ENCODE measurements at places on chromosomes 5 and 9.

DNA sequence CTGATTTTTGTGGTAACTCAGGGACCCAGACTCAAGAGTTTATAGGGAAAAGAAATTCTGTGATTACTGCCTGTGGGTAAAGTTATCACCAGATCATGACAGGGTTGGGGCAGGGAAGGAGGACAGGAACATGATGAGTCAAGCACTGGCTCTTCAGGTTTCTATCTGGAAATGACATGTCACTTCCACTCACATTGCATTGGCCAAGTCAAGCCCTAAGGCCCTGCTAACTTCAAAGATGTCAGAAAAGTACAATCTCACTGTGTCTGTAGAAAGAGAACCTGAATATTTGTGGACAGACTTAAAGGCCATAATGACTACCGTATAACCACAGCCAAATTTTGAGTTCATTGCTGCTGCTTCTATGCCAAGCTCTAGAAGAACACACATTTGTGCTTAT lies 187.7 kb downstream of the TLE4 start:
- no peak for DNase-seq

DNA sequence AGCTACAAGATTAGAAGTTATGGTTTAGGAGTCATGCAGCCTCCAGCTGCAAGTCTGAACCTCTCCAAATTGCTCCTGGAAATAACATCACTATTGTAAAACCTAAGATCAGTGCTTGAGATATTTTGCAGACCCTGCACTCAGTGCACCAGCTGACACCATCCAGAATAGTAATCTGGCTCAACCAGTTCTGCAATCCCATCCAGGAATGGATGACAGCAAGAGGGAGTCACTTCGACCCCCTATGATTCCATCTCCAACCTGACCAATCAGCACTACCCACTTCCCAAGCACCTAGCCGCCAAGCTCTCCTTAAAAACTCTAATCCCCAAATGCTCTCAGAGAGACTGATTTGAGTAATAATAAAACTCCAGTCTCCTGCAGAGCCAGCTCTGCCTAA lies 37.9 kb upstream of the NR4A3 start:
- no peak for DNase-seq

DNA sequence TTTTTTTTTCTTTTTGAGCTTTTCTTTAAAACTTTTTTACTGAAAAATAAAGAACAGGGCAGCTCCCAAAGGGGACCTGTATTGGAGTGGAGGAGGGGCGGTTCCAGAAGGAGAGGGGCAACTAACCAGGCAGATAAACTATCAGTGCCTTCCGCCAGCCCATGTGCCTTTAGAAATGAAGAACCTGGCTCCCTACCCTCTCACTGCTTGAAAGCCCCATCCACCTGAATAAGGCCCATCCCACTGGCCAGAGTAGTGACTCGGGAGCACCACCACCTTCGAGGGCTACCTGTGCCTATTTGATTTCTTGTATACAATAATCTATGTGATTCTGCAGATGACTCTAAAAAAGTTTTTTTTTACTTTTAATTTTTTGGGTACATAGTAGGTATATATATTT lies 276.7 kb downstream of the PSAT1 start:
- DNase-seq: no peak

DNA sequence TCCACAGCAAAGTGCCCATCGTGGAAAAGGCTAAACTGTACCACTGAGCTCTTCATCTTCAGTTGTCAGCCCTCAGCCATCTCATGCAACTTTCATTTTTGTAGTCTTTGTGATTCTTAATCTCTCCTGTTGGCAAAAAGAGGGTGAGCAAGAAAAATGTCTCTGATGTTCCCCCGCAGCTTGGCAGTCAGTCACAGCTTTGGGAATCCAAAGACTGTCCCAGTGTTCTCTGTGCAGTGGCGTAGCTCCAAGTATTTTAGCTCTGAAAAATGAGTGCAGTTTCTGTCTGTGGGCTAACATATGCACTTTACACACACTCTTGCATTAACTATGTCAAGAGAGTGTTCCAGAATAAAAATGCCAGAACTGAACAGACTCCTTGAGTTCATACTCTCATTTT lies 372.2 kb downstream of the TMEM232 start:
- no peak for DNase-seq

DNA sequence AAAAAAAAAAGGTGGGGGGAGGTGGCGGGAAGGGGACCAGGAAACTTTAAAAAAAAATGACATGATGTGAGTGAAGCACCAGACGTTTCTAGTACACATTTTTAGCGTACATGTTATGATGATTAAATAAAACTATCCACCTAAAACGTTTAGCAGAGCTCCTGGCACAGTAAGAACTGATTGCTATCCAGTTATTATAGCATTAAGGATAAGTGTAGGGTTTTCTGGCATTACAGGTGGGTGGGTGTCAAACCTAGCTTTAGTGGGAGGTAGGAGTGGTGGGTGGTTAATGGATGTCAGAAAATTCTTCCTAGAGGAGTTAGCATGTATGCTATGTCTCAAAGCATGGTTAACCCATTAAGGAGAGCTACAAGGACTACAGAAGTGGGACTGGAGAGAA lies 2329.5 kb downstream of the MAT2B start:
- DNase-seq: no peak

DNA sequence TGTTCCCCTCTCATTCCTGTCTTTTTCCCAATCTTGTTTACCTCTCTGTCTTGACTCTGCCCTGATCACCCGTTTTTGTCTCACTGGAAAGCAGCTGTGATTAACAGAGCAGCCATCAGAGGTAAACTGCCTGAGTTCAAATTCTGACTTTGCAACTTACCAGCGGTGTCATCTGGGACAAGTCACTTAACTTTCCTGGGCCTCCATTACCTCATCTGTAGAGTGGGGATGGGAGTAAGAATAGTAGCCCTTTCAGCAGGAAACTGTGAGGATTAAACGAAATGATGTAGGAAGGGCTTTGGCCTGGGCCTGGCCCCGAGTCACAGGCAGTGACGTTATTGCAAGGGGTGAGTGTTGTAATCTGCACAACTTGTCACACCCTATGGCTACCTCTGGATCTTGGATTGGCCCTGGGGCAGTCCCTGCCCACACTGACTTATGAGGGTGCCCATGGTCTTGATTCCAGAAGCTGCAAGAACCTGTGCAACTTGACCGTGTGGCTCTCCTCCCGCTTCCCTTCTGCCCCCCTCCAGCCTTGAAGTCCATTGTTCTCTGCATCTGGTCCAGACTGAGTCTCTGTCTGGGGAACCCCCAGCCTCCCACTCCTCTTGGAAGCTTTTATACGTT lies 657 bp upstream of the PCDH12 start:
- no peak for DNase-seq

GRCh38 chr9:108793573-108793972 lies 62.2 kb downstream of the ACTL7B start:
- no peak for DNase-seq

- DNase-seq: no peak
Measured at GRCh38 chr5:59416026-59416425, 477.5 kb downstream of the PDE4D start.

- DNase-seq: no peak
Measured at GRCh38 chr5:168128111-168128510, 163.3 kb upstream of the WWC1 start.

DNA sequence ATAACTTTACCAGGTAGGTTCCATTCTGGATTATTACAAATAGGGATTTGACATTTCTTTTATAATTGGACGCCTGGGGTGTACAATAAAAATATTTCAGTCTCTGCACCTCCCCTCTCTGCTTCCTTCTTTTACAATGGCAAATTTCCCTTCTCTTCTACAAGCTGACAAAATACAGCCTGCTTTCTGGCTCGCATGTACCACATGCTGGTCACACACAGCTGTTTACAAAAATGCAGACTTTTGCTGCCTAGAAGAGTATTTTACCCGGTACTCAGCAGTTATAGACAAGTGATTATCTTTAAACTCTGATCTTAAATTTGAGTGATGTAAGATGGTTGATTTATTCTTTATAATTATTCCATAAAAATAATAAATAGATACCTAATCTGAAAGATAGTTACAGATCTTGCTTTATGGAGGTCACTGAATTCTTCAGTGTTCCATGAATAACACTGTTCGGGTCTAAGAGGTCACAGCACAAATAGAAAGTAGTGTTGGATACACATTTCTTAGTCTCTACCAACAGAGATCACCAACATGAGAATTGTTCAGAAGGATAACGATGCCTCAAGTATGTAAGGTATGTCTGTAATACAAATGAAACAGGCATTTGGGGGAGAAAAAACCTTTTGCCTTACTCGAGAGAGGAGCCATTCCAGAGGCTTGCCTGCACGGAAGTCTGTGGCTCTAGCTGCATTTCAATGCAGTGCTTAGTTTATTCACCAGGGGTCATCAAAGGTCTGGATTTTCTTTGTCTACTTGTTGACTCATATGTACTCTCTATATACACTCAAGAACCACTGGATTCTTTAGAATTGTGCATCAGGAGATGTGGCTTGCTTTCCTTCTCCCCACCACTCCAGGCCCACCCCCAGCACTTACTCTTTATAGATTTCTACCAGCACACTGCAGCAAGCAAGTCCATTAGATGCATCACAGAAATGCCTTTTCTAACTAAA lies 206.6 kb upstream of the RFX3 start:
- DNase-seq: peak; percentile 74

DNA sequence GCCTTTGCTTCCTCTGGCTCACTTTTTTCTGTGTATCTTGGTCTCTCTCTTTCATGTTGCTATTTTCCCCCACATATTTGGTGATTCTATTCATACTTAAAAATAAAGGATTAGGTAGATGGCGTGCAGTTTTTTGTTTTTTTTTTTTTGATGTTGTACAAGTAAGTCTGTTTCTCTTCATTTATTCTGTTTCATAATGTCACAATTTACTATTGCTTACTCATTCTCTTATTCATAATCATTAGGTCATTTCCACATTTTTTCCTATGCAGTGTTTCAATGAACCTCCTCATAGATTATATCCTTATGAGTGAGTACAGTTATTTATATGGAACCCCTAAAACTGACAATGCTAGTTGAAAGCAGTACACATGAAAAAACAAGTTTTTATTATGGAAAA lies 136.3 kb downstream of the APBA1 start:
- DNase-seq: no peak

- DNase-seq: no peak
Measured at GRCh38 chr5:32964261-32964660, 253.1 kb downstream of the NPR3 start.

- no peak for DNase-seq
Measured at GRCh38 chr9:89597711-89598362, 7.0 kb upstream of the GADD45G start.

DNA sequence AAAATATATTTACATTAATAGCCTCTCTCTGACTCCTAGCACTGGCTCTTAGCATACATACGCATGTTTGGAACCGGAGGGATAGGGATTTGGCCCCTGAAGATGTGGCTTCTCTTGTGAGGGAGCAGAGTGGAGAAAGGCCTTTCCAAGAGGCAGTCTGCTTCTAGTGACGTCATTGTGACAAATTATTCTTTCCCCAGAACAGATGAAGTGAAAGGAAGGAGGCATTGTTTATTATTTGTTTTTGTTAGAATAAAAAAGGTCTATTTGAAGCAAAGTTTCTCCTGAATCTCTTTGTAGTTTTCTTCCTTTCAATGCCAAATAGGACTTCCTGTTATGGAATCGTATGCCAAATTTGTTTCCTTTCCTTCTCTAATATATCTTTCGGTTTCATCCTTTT lies 361.6 kb downstream of the ICE1 start:
- DNase-seq: no peak

- DNase-seq: no peak
Measured at GRCh38 chr5:95669985-95670384, 12.8 kb downstream of the SPATA9 start.

DNA sequence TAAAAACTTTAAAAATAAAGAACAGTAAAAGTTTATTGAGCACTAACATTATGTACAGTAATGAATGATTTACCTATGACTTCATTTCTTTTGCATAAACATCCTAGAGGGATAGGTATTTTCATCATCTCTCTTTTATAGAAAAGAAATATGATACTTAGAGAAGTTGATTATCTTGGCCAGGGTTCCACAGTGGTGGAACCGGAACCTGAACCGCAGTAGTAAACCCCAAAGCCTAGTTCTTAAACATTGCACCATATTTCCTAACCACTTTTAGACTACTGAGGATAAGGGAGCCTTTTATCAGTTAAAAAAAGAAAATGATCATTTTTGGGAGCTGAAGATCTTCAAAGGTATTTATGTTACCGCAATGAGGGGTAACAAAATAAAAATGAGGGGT lies 205.7 kb upstream of the SGCD start:
- no peak for DNase-seq

- DNase-seq: no peak
Measured at GRCh38 chr9:115845648-115846312, 307.8 kb upstream of the PAPPA start.

GRCh38 chr9:83472764-83473163 lies 65.4 kb downstream of the FRMD3 start:
- DNase-seq: no peak

GRCh38 chr5:68243681-68244080 lies 28.1 kb downstream of the PIK3R1 start:
- DNase-seq: no peak

DNA sequence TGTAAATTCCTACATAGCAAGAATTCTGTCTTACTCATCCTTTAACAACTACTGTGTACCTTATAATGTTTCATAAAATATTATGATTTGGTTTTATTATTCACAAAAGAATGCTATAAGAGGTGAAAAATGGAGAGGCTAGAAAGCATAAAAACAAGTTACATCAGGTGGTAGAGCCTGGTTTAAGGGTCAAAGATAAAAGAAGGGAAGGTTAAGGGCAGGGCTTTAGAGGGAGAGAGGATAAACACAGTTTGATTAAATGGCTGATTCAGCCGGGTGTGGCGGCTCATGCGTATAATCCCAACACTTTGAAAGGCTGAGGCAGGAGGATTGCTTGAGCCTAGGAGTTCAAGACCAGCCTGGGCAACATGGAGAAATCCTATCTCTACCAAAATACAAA lies 40.4 kb upstream of the HSPB3 start:
- DNase-seq: no peak

DNA sequence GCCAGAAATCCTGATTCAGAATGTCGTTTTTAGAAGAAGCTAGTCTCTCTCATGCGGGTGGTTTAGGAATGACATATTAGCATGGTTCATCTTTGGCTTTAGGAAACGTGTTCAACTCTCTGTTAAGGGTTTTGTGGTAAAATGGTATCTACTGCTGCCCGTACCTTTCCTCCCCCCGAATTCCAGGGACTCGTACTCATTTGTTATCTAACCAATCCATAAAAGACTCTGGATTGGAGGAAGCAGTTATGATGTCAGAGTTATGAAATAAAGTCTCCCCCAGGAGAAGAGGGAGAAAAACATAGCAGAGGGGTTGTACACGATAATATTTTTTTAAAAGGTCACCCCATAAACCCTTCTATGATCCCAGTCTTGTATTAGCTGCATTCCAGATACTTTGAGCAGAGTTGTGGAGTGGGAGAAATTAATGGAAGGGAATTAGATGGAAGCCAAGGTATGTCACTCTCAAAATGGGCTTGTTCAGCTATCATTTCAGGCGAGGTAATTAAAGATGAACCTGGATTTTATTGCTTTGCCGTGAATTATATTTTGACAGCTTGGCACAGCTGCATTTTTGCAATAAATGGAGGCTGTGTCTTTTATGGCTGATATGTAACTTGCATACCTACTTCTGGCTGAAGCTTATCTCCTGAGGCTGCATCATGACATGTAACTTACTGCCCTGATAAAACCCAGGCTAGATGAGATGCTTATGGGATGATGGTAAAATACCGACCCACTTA lies 31.3 kb downstream of the RAI14 start:
- no peak for DNase-seq
